Amniotic stem cell (primary cell): ENCODE measurements at places on chromosomes 12 and 14.

DNA sequence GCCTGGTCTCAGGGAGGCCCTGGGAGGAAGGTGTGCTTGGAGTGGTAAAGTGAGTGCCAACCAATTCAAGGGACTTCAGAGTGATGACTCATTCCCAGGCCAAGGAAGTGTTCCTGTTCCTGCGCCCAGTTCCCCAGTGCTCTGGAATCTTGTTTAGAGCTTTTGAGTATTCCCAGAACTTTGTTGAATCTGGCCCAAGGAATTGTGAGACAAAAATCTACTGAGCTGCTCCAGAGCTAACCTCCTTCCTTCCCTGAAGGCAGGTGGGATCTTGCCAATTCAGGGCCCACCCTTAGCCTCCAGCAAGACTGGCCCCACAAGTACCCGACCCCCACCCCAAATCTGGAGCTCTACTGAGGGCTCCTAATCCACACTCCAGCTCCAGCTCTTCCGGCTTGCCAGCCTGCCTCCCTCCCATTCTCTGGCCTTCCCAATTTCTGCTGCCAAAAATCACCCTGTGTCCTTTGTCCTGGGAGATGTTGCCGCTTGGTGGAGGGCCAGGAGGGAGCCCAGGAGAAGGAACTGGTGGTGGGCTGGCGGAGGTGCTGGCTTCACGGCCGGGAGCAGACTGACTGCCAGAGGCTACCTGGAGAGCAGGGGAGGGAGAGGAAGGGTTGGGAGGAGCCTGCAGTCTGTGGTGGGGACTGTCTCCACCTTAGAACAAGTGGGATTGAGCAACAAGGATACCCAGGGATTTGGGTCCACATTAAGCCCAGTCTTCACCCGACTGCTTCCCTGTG, 2.0 kb upstream of the ATN1 start:
- DNase-seq: peak; percentile 85

- no peak for DNase-seq
Measured at GRCh38 chr12:130147875-130148596, 14.2 kb upstream of the FZD10 start.

DNA sequence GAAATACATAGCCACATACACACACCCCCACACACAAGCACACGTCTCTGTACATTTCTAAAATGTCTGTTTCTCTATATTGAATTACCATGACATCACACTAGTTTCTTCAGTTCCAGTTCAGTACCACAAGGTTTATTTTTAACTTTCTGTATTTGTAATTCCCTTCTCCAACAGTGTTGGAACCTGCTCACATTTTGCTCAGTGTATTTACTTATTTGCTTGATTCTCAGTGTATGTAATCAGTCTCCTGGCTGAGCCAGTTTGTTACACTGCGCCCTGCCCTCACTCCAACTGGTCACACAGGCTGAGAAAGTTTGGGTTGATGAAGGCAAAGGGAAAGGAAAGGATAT, 67.1 kb downstream of the MON2 start:
- no peak for DNase-seq

GRCh38 chr12:118094039-118094438, 9.8 kb downstream of the VSIG10 start:
- no peak for DNase-seq

DNA sequence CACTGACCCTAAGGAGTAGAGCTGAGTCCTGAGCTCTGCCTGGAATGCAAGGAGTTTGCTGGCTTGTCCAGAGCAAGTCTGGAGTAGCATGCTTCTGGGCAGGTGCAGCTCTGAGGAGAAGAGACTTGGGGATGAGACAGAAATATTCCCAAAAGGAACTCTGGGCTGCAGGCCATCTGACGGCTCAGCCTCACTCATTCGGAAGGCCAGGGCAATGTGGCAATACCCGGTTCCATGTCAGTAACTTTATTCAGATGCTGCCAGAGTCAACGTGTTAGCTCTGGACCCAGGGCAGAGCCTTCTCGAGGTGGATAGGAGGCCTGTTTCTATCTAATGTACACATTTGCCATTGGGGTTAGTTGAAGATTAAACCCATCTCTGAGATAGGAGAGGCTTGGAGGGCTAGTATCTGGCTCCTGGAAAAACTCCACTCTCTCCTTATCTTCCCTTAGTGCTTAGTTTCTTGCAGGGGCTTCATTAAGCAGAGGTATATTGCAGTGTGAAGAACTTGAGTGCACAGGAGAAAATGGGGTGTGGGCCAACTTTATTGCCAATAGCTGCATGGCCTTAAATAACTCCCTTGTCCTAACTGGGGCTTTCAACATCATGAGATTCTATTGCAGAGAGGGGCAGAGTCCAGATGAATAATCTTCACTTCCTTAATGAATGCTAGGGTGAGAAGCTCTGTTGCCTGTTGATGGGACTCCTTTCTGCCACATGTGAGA, 65.6 kb downstream of the NTF3 start:
- no peak for DNase-seq

GRCh38 chr14:75673345-75674035, 12.4 kb downstream of the TTLL5 start:
- DNase-seq: no peak

- no peak for DNase-seq
Measured at GRCh38 chr12:53868511-53868986, 70.1 kb upstream of the HOXC13 start.

GRCh38 chr14:96486705-96487104, 15.5 kb upstream of the PAPOLA start:
- no peak for DNase-seq

- no peak for DNase-seq
Measured at GRCh38 chr14:90487462-90487861, 90.6 kb downstream of the CALM1 start.

- no peak for DNase-seq
Measured at GRCh38 chr12:29039013-29039412, 110.1 kb upstream of the FAR2 start.

- no peak for DNase-seq
Measured at GRCh38 chr12:46349253-46349652, 23.3 kb downstream of the SLC38A2 start.

GRCh38 chr14:105497671-105498429, 6.8 kb downstream of the TEDC1 start:
- DNase-seq: no peak

DNA sequence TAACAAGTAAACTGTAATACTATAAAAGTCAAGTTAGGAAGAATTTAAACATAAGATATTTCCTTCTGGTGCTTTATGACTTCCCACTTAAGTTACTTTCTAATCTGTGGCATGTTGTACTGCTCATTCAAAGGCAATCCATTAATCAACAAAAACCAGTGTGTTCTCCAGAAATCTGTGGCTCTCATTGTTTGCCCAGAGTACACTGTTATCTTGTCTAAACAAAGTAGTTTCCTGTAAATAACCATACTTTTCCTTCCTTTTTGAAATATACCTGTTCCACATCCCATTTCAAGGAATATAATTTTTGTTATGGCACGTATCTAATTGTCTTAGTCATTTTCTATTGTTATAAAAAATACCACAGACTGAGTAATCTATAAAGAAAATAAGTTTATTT, 184.1 kb downstream of the CCER1 start:
- no peak for DNase-seq

DNA sequence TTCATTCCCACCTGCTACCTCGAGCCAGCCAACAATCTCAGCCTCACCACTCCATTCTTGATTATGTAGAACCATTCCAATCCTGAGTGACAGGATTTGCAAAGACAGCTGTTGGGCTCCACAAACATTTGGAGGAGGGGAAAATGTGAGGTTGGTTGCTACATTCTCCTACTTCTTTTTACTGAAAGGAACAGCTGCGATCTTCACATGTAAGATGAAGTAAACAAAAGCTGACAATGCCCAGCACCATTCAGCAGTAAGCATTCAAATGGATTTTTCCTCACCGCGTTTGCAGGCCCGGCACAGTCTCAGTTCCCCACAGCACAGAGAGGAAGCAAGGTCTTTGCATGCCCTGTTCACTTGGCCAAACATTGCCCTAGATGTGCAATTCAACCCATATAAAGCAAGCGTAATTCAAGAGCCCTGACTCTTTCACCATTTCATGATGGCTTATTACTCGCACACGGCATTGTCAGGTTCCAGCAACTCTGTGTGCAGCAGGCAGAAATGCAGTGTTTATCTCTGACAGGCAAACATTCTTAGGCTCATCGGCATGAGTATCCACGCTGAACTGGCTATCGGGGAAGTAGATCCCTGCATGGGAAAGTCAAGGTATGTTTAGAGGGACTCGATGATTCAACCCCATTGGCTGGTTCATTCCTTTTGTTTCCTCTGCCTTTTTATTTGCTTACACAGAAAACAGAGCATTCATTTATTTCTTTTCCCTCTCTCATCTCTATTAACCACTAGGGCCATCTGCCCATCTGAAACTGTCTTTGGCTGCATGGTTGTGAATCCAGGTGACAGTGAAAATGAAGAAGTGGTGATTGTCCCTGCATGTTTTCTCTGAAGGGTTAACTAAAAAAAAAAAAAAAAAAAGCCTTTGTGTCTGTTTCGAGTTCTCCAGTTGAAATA, 236.1 kb upstream of the PLEKHG7 start:
- DNase-seq: no peak

DNA sequence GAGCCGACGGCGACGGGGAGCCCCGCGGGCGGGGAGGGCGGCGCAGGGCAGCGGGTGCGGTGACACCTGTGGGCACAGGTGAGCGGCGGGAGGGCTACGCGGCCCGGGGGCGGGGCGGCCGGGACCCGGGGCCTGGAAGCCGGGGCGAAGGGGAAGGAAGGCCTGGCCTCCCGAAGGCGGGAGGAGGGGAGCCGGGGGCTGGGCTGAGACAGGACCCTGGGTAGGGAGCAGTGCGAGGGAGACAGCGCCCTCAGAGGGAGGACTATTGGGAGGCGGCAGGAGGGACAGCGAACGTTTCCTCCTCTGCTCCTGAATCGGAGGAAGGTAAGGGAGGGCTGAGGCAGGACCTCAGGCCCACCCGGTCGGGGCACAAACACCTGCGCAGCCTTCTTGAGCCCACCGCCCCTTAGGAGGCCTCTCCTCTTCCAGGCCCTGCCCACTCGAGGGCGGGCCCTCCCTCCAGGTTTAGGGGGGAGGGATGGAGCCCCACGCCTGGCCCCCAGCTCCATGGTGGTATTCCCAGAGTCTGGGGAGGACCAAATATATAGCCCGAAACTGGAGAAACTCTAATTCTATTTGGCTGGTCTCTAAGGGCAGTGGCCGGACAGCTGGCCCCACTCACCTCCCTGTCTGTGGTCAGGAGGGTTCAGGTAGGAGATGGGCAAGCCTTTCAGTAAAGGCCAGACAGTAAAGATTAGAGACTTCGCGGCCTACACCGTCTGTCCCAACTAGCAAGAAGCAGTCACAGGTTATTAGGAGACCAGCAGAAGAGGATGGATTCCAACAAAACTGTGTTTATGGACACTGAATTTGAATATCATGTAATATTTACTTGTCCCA, 509 bp downstream of the PLEKHG6 start:
- no peak for DNase-seq

GRCh38 chr12:7695566-7696197, at the start of gene GDF3:
TSS of gene GDF3 (minus strand) at chr12:7695775. CDS start at chr12:7695728, 47 bp downstream.
- no peak for DNase-seq

- no peak for DNase-seq
Measured at GRCh38 chr12:34289431-34290380, 267.4 kb downstream of the ALG10 start.

- DNase-seq: no peak
Measured at GRCh38 chr12:25746131-25746530, 193.0 kb upstream of the LMNTD1 start.

- DNase-seq: no peak
Measured at GRCh38 chr14:36525746-36526099, 5.7 kb upstream of the NKX2-1 start.

GRCh38 chr14:94129111-94129757, at the start of gene IFI27L2:
TSS of gene IFI27L2 (minus strand) at chr14:94129604. CDS start at chr14:94129564, 40 bp downstream.
- peak; percentile 65 for DNase-seq

DNA sequence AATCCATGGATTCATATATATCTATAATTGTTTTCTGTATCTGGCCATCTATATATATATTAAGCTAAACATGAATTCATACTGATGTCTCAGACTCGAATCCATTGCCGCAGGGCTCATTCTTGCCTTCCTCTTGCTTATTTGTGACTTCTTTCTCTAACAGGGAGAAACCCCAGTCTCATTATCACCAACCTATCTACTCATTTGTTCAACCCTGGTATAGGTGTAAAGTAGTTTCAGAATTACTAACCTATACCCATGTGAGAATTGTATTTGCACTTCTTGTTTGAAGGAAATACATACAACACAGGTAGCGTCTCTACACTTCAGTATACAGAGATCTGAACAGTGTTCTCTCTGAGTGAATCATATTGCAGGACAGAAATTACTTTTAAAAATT, 77.7 kb downstream of the PTPN11 start:
- no peak for DNase-seq

GRCh38 chr14:47833011-47833410, 157.6 kb upstream of the MDGA2 start:
- no peak for DNase-seq

DNA sequence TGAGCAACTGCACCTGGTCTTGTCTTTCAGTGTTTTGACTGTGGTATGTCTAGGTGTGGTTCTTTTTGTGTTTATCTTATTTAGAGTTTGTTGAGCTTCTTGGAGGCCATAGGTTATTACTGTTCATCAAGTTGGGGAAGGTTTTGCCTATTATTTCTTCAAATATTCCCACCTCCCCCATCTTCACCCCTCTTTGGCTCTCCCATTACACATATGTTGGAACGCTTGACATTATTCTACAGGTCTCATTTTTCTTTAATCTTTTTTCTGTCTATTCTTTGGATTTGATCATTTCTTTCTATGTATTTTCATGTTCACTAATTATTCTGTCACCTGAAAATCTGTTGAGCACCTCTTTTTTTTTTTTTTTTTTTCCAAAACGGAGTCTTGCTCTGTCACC, 16.2 kb downstream of the MAPKAPK5 start:
- no peak for DNase-seq

DNA sequence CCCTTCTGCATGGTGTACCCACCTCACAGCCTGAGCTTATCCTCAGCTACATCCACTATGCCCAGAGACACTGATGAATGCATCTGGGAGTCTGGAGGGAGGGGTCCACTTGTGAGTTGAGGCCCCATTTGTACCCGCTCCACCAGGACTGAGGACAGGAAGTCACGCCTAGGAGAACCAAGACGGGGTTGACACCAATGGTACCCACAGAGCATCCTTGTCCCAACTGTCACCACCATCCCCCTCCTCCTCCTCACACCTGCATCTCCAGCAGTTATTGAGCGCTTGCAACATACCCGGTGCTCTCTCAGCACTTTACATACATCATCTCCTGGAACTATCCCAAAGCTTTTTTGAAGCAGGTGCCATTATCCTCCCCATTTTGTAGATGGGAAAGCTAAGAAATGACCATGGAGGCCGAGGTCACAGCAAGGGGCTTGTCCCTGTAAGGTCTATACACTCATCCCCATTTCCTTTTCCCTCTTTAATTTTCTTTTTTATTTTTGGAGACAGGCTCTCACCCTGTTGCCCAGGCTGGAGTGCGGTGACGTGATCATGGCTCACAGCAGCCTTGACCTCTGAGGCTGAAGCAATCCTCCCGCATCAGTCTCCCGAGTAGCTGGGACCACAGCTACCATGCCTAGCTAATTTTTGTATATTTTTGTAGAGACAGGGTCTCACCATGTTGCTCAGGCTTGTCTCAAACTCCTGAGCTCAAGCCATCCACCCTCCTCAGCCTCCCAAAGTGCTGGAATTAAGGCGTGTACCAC, 31.7 kb downstream of the DGLUCY start:
- DNase-seq: no peak
